ENCODE measurements at places on chromosomes 2 and 18.

GRCh38 chr2:38200598-38200997 is 124.6 kb upstream of the CYP1B1 start:
- no peak for DNase-seq

DNA sequence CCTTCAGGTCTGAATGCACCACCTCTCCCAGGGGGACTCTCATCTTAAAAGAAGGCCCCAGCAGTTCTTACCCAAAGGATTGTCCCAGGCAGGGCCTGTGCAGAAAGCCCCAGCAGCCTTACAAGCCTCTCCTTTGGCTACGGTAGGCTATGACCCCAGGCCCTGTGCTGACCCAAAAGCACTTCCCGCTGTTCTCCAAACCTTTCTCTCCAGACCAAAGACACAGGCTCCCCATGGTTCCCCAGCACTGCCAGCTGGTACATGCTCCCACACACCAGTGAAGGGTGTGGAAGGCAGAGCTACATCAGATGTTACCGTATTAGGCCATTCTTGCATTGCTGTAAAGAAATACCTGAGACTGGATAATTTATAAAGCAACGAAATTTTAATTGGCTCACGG is 35.4 kb downstream of the LBH start:
- DNase-seq = no peak

GRCh38 chr2:49162151-49162550 is 7.8 kb upstream of the FSHR start:
- no peak for DNase-seq

DNA sequence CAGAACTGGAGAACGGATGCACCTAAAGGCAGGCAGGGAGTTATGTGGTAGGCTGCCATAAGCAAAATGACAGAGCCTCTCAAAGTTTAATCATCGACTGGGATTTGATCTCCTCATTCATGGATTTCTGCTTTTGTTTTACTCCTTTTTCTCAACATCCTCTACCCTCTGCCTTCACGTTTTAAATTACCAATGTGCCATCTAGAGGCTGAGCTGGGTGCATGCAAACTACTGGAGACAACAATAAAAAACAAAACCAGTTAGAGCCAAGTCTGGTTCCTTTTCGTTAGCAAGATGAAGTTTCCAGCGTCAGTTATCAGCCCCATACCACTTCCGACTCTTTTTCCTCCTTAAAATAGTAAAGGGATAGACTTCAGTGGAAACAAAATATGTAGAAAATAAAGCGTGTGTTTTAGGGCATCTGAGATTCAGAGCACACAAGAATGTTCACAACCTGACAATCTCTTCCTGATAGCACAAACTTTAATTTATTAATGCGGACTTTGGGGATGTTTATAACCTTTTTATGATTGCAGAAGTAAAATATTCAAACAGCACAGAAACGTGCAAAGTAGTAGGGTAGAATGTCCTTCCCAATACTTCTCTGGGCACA is 117.0 kb downstream of the LAMA1 start:
- DNase-seq = peak; percentile 8

- DNase-seq = no peak
These were observed 3.9 kb downstream of the TP53I3 start for GRCh38 chr2:24080701-24081100.

DNA sequence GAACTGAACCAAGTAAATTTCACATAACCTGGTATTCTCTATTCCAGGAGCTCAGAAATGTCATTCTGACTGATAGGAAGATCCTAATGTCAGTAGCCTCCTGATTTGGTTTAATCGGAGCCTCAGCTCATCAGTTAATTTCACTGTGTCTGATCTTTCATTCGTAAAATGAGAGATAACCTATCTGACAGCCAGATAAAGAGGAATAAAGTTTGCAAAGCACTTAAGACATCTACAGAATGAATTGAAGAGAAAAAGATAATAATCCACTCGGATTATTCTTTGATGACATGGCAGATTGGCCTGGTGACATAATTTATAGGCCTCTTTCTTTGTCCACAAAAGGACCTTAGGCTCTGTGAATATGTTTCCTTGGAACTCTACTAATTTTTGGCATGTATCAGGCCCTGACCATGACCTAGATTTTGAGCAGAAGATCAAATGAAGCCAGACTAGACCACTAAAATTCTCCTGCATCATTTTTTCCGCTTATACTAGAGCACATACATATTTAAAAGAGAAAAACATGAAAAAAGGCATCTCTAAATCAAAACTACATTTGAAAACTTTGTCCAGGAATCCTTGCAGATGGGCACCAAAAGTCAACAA is 312.4 kb downstream of the MTX2 start:
- DNase-seq = no peak

- DNase-seq = no peak
These were observed 1.8 kb downstream of the SLC4A10 start for GRCh38 chr2:161625996-161626395.

- DNase-seq = no peak
These were observed 2.0 kb downstream of the KCMF1 start for GRCh38 chr2:84972932-84973331.

DNA sequence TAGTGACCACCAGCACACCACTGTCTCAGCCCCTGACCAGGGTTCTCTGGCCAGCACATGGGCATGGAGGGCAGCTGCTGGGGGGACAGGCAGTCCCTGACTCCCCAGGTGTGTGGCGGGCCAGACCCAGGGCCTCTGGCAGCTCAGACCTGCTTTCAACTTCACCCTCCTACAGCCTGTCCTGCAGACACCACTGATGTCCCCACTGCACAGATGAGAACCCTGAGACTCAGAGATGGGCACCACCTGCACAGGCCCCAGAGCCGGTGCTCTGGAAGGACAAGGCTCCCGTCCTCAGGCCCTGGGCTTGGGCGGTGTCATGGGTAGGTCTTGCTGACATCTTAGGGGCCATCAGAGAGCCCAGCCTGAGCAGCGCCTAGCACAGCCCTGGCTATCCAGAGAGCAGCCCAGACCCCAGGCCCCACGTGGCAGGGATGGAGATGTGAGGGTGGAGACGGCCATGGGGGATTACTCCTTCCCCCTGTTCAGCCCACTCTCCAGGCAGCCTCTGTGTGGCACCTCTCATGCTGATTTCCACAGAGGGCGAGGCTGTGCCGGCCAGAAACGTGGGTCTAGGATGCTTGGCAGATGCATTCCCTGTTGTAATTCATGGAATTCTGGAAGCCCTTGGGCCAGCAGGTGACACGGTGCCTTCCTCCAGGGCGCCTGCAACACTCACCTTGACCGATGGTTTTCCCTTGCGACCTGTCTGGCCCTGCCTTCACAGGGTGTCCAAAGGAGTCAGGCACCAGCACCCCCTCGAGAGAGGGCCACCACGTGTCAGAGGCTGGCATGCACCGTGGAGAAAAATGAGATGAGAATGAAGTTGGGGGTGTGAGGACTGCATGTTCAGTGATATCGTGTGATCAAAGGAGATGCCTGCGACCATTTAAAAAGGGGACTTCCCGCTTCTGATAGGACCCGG is 61.2 kb upstream of the GLI2 start:
- no peak for DNase-seq

- DNase-seq = peak; percentile 44
These were observed 76.2 kb upstream of the UPP2 start for GRCh38 chr2:158025255-158025996.

DNA sequence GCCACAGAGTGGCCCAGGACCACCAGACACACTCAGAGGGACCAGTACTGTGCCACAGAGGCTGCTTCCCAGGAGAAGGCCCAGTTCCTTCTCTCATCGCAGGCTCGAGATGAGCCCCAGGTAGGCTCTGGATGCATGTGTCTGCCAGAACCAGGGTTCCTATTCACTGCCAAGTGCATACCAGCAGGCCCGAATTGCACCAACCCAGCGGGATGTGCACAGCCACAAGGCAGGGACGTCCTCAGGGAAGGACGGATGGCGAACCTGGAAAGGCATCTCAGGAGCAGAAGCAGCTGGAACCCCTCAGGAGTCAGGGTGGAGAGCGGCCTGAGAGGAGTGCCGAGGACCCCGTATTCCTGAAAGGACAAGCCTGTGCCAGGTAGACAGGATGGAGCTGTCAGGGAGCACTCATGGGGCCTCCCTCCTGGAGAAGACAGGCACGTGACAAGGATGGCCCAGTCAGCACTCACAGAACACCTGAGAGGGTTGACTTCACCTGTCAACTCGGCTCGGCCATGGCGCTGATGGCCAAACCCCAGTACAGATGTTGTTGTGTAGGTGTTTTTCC is 73.7 kb downstream of the PTGR3 start:
- no peak for DNase-seq

DNA sequence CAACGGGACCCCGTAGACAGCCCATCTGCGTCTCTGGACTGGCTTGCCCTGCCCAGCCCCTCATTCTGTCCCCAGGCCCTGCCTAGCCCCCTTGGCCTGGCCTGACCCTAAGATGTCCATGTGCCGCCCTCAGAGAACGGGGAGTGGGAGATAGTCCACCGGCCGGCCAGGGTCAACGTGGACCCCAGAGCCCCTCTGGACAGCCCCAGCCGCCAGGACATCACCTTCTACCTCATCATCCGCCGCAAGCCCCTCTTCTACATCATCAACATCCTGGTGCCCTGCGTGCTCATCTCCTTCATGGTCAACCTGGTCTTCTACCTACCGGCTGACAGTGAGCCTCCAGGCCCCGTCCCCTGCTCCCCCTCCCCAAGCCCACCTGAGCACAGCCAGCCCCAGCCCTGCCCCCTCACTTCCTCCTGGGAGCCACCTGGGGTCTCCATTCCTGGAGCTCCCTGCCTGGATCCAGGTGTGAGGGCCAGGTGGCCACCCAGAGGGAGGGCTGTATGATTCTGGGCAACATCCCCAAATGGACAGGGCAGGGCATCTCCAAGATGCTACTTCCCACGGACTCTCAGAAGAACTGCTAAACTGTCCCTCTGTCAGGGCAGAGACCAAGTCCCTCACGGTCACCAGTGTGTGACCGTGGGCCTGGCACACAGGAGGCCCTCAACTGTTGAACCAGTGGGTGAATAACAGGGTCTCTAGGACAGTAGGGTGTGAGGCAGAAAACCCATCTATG is 4.0 kb downstream of the CHRND start:
- DNase-seq = no peak

DNA sequence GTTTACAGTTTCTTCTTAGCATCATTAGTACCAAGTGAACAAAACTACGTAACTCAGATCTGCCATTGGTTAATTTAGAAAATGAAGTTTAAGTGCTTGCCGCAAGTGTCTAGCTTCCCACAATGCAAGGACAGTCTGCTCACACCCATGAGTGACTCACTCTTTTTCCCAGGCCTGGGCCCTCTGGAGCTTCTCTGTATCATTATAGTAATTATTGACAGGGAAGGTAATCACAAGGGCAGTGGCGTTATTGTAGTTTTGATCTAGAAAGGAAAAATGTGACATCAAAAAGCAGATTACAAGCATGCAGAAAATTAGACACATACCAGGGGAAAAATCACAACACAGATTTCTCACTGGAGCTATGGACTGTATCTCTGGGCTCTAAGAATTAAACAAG is 38.5 kb downstream of the NPC1 start:
- DNase-seq = no peak

DNA sequence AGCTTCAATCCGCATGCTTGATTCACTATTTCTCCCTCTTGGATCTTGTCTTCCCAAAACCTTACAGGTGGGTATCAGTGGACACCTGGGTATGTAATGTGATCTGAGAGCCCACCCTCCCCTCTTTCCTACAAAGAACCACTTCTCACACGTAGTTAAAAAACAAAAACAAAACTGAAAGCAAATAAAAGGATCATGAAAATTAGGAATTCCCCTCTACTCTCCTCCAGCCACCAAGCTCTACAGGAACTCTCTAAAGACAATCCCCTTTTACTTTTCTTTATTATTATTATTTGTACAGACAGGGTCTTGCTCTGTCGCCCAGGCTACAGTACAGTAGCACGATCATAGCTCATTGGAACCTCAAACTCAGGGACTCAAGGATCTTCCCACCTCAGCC is 40.8 kb upstream of the MYO1B start:
- no peak for DNase-seq

DNA sequence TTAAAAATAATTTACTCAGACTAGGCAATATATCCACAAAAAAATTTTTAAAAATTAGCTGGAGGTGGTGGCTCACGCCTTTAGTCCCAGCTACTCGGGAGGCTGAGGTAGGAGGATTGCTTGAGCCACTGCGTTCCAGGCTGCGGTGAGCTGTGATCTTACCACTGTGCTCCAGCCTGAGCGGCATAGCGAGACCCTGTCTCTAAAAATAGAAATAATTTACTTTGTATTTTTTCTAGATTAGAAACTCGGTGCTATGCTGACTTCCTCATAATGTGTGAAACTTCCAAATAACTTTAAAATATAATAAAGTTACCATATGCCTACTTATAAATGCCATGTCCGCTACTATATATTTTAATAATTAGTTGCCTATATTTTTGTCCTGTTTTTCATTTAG is 6.7 kb downstream of the PPIG start:
- DNase-seq = no peak

GRCh38 chr18:66329716-66330115 is 274.2 kb downstream of the CDH19 start:
- no peak for DNase-seq

GRCh38 chr2:237827421-237827987 is 28.9 kb downstream of the RBM44 start:
- no peak for DNase-seq

- peak; percentile 36 for DNase-seq
These were observed 23.3 kb downstream of the KLF7 start for GRCh38 chr2:207142461-207142860.

DNA sequence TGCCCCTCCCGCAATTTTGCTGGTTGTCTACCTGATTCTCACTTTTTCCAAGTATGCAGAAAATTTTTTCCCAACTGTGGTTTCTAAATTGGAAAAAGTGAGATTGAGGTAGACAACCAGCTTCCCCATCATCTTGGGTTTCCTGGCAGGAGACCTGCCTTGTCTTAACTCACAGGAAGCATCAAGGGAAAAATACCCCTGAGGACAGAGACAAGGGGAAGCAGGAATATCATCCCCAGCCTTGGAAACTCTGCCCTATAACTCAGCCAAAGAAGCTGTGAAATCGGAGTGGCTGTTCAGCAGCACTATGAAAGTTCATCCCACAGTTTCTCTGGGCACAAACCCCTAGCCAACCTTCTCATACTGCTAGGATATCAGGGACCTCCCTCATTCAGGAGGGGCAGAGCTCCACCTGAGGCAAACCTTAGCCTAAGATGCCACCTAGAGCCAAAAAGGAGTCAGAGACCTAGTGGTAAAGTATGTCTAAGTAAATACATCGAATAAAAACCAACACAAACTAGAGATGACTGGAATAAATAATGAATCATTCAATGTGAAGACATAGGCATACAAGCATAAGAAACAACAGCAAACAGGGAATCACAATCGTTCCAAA is 68.2 kb downstream of the ZSWIM2 start:
- DNase-seq = peak; percentile 39

DNA sequence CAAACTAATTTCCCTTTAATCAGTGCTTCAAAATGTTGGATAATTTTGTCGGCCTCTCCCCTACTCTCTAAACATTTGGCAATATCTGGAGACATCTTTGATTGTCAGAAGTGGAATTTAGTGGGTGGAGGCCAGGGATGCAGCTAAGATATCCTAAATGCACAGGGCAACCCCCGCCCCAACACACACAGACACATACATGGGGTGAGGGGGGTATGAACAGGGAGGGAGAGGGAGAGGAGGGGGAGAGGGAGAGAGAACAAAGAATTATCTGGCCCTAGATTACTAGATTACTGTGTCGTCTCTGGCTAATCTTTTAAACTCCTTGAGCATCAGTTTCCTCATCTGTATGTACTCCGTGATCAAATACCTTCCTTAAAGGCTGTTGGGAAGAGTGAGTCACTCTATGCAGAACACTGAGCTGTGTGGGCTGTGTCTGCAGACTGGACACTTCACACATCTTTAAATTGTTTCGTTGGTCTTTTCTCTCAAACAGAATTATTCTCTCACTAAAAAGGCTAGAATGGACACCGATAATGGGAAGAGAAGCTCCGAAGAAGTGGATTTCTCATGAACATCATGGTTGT is 2.9 kb downstream of the RNF149 start:
- DNase-seq = peak; percentile 58

GRCh38 chr2:96470636-96471035 is 34.5 kb downstream of the NEURL3 start:
- DNase-seq = no peak

All from fibroblast of the aortic adventitia (primary cell).